ENCODE measurements at places on chromosomes 2 and 18.

DNA sequence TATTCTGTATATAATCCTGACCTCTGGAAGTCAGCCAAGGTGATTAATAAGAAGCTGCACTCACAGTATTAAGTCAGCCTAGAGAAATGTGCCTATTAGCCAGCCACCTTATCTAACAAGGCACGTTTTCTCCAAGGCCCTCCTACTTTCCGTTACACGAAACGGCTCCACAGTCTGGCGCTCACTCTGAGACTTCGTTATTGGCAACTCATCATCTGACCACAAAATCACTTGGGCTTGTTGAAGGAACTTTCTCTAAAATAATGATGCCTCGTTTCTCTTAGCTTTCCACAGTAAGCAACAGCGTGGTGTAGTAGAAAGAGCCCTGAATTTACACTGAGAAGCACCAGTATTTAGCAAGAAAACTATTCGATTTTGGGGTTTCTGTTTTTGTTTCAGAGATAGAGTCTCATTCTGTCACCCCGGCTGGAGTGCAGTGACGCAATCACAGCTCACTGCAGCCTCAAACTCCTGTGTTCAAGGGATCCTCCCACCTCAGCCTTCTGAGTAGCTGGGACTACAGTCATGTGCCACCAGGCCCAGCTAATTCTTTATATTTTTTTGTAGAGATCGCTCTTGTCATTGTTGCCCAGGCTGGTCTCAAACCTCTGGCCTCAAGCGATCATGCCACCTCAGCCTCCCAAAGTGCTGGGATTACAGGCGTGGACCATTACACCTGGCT is 53.6 kb upstream of the SLC14A1 start:
- DNase-seq, result peak; percentile 47

DNA sequence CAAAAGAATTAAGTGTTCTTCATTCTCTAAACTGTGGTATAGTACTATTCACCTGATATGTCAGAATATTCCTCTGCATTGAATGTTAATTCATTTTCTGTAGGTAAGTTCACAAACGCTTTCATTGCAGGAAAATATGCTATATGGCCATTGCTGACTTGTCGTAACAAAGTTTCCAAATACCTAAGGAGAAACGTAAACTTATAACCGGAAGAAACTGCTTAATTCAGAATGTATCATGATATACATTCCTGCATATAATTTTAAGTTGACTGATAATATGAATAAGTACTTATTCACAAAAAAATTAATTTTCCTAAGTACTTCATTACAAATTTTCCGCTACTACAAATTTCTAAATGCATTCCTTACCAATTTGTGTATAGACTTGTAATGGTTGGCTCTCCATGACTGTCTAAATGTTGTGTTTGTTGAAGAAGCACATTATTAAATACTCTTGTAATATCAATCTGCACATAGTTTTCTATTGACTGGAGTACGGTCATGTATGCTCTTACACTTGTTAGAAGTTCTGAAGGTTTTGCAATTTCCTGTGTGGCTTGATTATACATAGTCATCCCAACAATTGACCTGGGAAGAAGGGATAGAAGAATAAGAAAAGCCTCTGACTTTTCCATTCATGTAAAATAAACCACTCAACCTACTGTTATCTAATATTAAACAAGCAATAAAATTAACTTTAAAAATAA is 85.4 kb downstream of the NCKAP1 start:
- DNase-seq, result no peak

GRCh38 chr2:90069290-90069894 is 1377.9 kb downstream of the RPIA start:
- peak; percentile 8 for DNase-seq

DNA sequence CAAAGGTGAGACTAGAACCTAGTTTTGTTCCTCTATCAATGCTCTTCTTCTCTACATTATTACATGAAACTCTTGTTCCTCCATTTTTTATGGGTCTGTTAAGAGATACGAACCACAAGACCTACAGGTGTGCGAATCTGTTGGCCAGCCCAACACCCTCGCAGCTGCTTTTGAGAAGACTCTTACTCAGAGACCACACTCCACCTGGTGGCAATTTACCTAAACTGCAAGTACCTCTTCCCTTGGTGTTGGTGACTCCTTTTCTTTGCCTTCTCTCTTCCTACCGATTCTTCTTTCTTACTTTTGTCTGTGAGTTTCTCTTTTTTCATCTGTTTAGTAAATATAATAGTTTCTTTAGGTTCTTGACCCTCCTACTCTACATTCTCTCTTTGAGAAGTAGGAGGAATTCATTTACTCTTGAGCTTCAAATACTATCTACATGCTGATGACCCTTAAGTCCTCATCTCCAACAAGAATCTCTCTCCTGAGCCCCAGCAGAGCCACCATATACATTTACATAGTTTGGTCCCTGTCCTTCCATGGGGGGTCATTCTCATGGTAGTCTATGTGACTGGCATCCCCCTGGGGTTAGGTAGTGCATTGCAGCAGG is 81.8 kb upstream of the GAREM1 start:
- DNase-seq, result peak; percentile 28

DNA sequence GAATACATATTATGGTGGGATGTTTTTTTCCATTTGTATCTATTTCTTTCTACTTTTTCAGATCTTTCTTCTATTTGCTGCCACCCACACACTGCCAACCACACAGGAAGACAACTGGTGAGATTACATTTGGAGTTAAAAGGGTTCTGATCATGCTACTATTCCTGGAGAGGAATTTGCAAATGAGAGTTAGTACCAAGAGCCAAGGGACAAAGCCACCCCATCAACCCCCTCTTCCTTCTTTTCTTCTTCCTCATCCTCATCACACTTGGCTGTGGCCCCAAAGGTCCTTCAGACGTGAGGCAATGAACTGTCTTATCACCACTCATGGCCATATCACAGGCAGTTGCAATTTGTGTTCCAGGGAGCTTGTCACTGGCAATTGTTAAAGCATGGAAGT is 215.6 kb upstream of the SLC14A2 start:
- no peak for DNase-seq

All from activated naive CD8-positive, alpha-beta T cell treated with anti-CD3 and anti-CD28 coated beads for 36 hours (primary cell).